ENCODE measurements at places on chromosomes 3 and 15. TPM values are rescaled to one million over a fixed set of nuclear protein-coding genes. Genes with fewer than 3 reads are reported as not detected.

- ATAC-seq: no peak
These were observed 57.8 kb upstream of the NMD3 start for GRCh38 chr3:161163297-161163696.

GRCh38 chr15:73483053-73483452 lies 40.1 kb downstream of the REC114 start:
- no peak for ATAC-seq

- ATAC-seq: peak; percentile 91
These were observed 122.7 kb downstream of the FBLN2 start for GRCh38 chr3:13671482-13672233.

The APOD gene
- 0.27 TPM for total RNA-seq

DNA sequence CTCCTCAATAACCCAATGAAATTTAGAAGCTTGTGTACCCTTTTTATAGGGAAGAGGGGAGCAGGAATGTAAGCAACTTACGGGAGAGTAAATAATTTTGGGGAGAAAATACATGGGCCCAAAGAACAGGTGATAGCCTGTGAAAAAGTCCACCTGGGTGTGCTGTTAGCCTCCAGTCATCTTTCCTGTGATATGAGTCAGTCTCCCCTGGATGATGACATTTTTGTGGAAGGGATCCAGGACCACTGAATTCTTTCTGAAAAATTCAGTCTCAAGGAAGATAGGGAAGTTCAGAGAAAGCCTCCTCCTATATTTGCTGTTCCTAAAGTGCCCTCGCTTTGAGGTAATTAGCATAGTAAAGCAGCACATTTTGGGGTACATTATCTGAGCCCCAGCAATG lies 149.8 kb downstream of the SQOR start:
- ATAC-seq: no peak

GRCh38 chr3:31029706-31030105 lies 135.2 kb upstream of the GADL1 start:
- ATAC-seq: peak; percentile 100

Measured in motor neuron (in vitro differentiated cells).